ENCODE measurements at places on chromosomes 3 and 15. TPM values are rescaled to one million over a fixed set of nuclear protein-coding genes. Genes with fewer than 3 reads are reported as not detected.

GRCh38 chr3:77541203-77541922, 501.5 kb downstream of the ROBO2 start:
- H3K27ac ChIP-seq, result no peak overlapping the region
- DNase-seq, result no peak
- H3K36me3 ChIP-seq, result no peaks in the 10 kb centered on the region
- H3K4me1 ChIP-seq, result peaks cover 1% of the 10 kb centered on the region

The CORO2B gene
- 79.4 TPM for total RNA-seq

The ZNF385D gene
- total RNA-seq, result 1.2 TPM

DNA sequence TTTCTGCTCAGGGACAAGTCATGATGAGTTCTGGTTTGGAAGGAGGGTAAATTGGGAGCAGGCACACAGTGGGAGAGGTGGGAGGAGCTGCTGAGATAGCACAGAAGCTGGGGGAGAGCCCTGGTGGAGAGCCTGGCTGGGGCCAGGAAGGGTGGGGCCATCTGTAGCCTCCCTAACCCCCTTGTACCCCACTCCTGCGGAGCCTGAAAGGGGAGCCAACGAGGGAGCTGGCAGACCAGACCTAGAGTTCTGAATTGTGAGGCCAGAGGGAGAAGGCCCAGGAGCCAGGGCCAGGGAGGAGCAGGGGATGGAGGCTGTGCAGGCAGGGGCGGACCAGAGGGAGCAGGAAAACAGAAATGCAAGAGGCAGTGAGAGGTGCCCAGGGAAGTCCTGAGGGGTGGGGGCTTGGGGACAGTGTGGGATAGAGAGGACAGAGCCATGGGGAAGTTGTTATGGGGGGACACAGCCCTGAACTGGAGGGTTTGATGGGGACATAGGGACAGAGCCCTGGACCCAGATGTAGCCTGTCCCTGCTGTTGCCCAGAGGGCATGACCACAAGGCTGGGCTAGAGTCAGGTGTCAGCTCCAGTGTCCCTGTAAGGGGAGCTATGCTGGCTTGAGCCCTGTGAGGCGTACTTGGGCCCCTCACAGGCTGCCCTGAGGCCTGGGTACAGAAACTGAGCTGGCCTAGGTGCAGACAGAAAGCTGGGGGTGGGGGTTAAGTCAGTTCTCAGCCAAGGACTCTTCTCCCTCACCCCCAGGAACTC, 1.2 kb downstream of the TMIE start:
- H3K4me1 ChIP-seq, result peaks cover 11% of the 10 kb centered on the region
- H3K36me3 ChIP-seq, result no peaks in the 10 kb centered on the region
- DNase-seq, result peak; percentile 68

The ADAMTS7 gene
- total RNA-seq, result 144 TPM
